ENCODE measurements at places on chromosomes 6 and 20.
A peak's percentile ranks its signal among the peaks of the same experiment; 100 is the strongest.

- no peak for DNase-seq
Measured at GRCh38 chr6:50270415-50270814, 220.7 kb upstream of the DEFB112 start.

DNA sequence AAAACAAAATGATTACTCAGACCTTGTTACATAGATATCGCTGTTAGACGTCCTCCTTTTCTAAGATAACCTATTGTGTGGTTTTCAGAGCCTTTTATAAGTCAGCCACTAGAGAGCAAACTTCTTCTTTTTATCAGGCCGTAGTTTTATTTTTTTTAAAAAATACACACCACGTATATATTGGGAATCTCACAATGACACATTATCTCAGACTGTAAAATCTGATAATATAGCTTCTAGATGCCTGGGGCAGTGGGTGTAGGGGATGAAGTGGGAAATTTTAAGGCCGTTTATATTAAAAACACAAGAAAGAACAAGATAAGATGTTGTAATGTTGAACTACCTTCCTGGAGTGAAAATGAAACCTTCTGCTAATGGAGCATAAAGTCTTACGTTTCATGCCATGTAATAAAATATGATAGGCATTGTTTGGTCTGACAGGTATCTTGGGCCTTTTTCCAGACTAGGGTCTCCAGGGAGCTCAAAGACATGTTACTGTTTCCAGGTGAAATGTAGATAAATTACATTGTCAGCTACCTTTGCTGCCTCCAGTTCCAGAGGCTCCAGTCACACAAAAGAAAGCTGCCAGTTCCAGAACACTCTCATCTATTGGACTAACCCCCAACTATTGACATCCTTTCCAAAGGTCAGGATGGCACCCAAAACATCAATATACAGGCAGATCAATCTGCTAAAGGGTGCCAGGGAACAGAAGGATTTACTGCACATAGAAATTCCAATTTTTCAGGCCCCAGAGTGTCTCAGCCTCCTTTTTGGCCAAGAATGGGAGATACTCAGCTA, 130.2 kb upstream of the AKIRIN2 start:
- peak; percentile 17 for DNase-seq

DNA sequence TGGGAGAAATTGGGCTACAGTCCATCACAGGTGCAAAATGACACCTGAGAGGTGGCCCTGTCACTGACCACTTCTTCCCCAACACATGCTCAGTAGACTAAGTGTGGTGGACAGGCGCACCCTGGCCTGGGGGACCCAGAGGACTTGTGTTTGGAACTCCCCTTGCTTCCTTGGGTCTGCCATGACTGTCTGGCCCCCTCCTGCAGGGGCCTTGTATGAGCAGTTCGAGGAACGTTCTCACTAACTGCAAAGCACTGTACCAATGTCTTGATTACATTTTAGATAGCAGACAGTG, 4.0 kb upstream of the PCK1 start:
- DNase-seq = no peak

DNA sequence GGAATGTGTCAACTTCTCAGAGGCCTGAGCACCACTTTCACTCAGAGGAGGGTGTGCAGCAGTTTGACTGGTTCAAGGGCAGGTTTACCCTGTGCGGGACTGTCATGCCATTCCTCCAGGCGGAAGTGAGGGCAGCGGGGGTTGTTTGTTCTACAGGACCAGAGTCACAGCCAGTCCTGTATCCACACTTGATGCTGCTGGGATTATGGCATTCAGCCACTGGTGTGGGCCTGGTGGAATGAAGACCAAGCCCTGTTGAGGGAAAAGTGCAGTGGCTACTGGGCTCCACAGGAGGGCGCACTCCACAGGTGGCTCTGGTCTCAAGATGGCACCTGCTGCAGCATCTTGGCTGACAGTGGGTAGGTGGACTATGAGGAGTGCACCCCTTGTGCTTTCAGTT, 14.8 kb downstream of the SEMG2 start:
- no peak for DNase-seq

GRCh38 chr6:71277926-71278600, 10.5 kb upstream of the OGFRL1 start:
- DNase-seq = no peak

DNA sequence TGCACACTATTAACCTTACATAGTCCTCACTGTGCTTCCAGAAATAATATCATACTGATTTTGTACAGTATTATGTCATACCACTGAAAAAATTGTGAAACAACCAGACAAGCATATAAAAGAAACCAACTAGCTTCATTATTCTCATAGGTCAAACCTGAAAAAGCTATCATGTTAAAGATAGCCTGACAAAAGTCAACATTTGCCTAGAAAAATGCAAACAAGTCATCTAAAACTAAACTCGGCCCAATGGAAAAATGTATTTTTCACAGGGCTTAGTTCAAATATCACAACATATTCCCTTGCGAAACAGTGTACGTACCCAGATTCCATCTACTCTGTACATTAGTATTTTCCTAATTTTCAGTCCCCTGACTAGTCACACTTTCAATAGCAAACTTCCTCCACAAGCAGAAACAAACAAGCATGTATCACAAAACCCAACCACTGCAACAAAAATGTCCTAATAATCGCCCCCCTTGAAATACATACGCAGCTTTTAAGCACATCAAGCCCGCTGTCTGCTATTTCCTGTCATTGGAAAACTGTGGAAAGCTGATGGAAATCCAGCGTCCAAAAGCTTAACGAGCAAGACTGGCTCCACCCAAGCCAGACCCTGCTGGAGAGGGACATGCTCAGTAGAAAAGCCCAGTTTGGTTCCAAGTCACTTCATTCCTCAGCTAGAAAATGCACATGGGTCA, 93.1 kb downstream of the EPB41L2 start:
- peak; percentile 62 for DNase-seq

GRCh38 chr6:34288581-34288980, 39.8 kb upstream of the SMIM29 start:
- DNase-seq = no peak

GRCh38 chr6:121506761-121507754, 71.6 kb downstream of the GJA1 start:
- peak; percentile 4 for DNase-seq

- no peak for DNase-seq
Measured at GRCh38 chr20:56166781-56167465, 81.6 kb upstream of the MC3R start.

Measured in AG08395 (cell line).